ENCODE measurements at places on chromosomes 5 and 9.

DNA sequence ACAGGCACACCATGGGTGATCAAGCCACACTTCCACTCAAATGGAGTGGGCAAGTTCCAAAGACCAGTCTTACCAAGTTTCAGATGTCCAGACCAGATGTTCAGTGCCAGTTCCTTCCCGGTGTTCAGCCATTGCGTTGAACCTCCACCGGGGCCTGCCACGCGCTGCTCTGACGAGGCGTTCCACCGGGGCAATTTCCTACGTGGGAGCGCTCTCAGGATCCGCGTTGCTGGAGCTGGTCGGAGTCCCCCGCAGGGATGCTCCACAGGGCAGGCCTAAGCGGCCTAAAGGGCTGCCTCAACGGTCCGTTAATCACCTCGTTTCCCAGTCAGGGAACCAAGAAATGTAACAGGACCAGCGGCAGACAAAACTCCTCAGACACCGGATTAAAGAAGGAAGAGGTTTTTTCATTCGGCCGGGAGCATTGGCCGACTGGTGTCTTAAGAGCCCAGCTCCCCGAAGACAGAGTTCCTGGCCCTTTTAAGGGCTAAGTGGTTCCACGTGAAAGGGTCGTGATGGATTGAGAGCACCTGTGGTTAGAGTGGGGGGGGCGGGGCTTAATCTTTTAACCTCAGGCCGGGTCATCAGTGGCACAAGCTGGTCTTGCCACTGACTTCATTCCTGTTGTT is 35.7 kb upstream of the PPP1R26 start:
- no peak for DNase-seq

DNA sequence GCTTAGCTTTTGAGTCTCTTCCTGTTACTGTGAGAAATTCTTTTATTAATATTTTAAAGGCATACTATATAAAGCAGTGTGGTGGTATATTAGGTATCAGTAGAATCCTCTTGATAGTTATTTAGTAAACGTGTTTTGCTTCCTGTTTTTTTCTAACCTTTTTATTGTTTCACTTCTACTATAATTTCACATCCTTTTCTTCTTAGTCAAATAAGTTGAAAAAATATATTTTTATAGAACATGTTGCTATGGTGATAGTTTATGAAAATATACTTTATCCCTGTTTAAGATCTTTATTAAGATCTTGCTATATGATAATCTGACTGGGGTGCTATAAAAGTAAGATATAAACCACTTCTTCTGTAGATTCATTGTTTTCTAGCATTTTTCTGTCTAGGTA is 2.1 kb downstream of the POLK start:
- DNase-seq, result no peak

DNA sequence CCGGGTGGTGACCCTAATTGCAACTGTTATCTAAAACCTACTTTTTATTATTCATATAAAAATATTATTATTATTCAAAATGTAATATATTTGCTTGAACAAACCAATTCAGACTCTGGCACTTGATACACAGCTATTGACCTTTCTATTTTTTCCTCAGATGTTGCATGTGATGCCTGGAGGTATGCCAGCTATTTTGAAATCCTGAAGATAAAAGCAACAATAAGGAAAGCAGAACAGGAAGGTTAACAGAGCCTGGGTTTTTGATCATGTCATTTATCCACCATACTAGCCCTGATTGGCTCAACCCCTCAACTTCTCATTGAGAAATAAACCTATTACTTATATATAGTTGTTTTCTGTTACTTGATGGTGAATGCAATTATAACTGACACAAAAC is 340.9 kb upstream of the KIF2A start:
- no peak for DNase-seq

DNA sequence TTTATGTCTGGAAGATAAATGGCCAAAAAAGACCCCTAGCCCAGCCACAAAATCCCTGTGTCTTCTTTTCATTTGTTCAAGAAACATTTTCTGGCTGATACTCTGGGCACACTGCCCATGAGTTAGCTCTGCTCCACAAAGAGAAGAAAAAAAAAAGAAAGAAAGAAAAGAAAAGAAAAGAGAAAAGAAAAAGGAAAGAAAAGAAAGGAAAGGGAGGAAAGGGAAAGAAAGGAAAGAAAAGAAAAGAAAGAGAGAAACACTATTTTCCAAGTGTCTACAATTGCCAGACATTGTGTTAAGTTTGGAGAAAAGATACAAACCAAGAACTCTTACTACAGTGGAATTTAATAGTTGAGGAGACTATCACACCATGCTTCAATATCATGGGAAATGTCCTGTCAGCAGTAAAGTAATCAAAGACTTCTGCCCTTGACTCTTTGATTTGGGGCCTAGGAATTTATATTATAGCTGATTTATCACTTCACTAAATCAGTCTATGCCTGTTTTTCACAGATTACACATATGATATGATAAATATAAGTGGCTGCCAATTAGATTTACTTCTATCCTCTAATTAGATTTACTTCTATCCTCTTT is 3.0 kb downstream of the TRMO start:
- DNase-seq, result no peak

DNA sequence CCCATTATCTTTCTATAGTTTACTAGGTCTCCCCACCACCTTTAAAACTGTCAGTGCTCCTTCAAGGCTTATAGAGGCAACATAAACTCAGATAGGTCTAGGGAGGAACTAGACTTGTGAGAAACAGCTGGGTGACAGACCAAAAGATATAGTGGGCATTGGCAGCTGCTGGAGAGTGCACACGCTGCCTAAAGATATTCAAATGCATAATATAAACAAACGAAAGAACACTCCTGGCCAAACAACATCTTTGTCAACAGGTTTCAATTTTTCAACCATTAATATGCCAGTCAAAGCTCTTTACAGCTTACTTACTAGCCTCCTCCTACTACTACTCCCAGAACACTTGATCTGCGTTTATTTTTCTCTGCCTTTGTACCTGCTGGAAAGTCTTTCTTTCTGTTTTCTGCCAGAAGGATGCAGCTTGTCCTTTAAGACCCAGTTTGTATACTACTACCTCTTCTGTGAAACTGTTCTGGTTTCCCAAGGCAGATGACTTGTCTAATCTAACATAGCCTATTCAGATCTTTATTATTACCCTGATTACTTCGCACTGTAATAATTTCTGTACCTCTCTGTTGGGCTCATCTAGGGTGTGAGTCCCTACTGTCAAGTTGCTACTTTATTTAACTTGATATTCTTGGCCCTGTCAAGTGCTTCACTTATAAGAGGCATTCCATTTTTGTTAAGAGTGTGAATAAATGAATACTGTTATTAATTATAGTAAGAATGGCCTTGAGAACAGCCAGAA is 14.3 kb downstream of the KDM3B start:
- DNase-seq, result no peak

- no peak for DNase-seq
These were observed 1.7 kb upstream of the HBEGF start for GRCh38 chr5:140348104-140348503.

- DNase-seq, result no peak
These were observed 212.4 kb downstream of the RFK start for GRCh38 chr9:76181781-76182180.

DNA sequence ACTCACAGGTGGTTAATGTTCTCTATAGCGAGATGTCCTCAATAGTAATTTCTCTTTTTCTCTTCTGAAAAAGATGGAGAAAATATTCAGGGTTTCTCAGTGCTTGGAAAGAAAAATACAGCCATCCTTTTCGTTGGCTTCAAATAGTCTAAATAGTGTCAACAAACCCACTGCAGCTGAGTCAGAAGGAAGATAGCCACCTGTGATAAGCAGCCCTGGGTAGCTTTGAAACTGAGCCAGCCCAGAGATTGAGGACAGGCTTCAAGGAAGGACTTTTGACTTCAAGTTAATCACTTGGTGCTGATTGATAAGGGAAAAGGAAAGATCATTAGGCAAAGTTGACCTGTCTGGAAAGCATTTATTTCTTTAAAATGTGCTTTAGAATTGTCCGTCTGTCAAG is 78.7 kb upstream of the TYRP1 start:
- DNase-seq, result no peak

- no peak for DNase-seq
These were observed 42.8 kb downstream of the TEX10 start for GRCh38 chr9:100309992-100310391.

GRCh38 chr5:150512368-150512747 is 4.4 kb downstream of the NDST1 start:
- DNase-seq, result no peak

DNA sequence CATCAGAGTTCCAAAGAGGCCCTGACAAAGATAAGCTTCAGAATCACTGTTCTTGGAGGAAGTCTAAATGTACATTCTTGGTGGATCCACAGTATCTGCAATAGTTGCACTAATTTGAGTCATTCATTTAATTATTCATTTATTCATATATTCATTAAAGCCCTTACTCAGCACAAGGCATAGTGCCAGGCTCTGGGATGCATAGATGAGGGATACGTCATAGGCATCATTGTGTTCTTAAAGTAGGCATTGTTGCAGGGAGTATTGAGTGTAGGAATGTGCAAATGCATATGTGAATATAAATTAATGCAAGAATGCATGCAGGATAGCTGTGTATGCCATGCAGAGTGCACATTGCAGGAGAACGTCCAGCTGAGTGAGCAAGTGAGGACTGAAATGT is 100.7 kb downstream of the DRD1 start:
- no peak for DNase-seq

DNA sequence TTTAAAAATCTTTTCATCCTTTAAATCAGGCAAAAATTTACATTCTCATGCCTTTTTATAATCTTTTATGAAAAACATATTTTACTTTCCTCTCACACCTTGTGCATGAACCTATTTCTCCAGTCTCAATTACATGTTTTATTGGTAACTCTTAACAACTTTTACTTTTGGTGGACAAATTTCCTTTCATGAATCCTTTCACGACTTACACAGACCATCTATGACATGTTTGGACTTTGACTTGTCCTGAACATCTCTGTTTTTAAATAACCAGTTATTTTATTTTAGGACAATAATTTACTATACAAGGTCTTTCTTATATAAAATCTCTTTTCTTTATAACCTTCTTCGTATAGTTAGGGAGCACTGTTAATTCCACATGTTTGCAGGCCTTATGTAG is 26.5 kb upstream of the MTMR12 start:
- no peak for DNase-seq

- no peak for DNase-seq
These were observed 25.6 kb upstream of the TUSC1 start for GRCh38 chr9:25703701-25704357.
